ENCODE measurements at places on chromosomes 2 and 18. TPM values are rescaled to one million over a fixed set of nuclear protein-coding genes. Genes with fewer than 3 reads are reported as not detected.

Gene SLC23A3
- not detected for total RNA-seq

Gene UCN
- total RNA-seq, result 15.1 TPM

Gene CACNB4
- 3.5 TPM for total RNA-seq

Gene CHPF
- total RNA-seq, result 54.2 TPM

Gene HOXD9
- total RNA-seq, result 8.7 TPM

DNA sequence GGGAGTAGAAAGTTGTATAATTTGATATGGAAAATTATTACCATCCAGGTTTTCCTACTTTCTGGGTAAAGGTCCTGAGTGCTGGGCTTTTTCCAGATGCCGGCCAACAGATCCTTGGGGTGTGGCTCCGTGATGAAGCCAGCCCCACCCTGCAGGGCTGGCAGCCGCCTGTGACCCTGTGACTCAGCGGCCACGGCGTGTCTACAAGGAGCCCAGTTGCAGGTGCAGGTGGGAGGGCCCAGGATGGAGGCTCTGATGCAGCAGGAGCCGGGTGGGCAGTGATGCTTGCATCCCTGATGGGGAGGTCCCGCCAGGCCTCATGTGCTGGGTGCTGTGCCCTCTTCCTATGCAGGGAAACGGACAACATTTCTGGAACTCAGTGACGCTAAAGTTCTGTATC lies 96.0 kb upstream of the ALKAL2 start:
- no peak for DNase-seq
- no peaks in the 10 kb centered on the region for H3K27me3 ChIP-seq
- H3K27ac ChIP-seq, result no peak overlapping the region
- no peaks in the 10 kb centered on the region for H3K36me3 ChIP-seq
- H3K4me3 ChIP-seq, result no peak overlapping the region

- no peak for DNase-seq
- H3K36me3 ChIP-seq, result no peaks in the 10 kb centered on the region
- H3K4me1 ChIP-seq, result no peaks in the 10 kb centered on the region
- no peaks in the 10 kb centered on the region for H3K27me3 ChIP-seq
- no peak overlapping the region for H3K4me3 ChIP-seq
Observed at GRCh38 chr2:123808243-123808642, 216.8 kb upstream of the CNTNAP5 start.

DNA sequence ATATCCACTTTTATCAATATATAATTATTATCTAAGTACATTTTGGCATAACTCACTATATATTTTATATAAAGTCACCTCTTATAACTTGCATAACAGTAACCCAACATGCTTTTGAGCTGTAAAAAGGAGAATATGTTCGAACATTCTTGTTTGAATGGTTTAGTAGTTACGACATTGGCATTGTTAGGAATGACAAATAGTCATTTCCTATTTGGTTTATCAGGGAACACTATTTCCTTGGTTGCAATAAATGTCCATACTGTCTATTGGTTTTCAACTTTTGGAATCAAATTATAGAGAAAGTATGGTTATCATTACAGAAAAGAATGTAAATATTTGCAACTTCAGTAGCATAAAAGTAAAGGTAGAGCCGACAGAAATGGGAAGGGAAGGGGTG lies 124.1 kb downstream of the PARD3B start:
- H3K36me3 ChIP-seq, result no peaks in the 10 kb centered on the region
- H3K27me3 ChIP-seq, result no peaks in the 10 kb centered on the region
- no peak for DNase-seq
- no peak overlapping the region for H3K27ac ChIP-seq

GRCh38 chr18:45910405-45911023 lies 56.6 kb downstream of the EPG5 start:
- H3K27me3 ChIP-seq, result no peaks in the 10 kb centered on the region
- H3K4me3 ChIP-seq, result no peak overlapping the region
- no peak overlapping the region for H3K27ac ChIP-seq
- no peaks in the 10 kb centered on the region for H3K4me1 ChIP-seq
- peaks cover 16% of the 10 kb centered on the region for H3K36me3 ChIP-seq

DNA sequence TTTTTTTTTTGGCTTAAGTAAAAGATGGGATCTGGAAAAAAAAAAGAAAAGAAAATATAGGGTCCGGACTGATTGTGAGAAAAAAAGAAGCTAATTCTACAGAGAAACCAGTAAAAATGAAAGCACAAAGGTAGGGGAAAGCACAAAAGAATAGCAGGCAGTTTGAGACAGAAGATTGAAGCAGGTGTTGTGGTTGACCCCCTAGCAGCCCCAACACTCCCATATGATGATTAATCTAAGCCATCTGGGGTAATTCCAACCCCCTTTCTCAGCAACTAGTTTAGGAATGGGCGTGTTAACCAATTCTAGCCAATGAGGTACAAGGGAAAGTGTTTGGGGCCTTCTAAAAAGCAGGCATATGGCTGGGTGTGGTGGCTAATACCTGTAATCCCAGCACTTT lies 77.0 kb downstream of the MBD2 start:
- no peak for DNase-seq
- H3K27me3 ChIP-seq, result no peaks in the 10 kb centered on the region
- no peaks in the 10 kb centered on the region for H3K4me1 ChIP-seq
- peak overlapping the region; percentile 83 for H3K27ac ChIP-seq

- DNase-seq, result no peak
- H3K4me3 ChIP-seq, result no peak overlapping the region
- no peaks in the 10 kb centered on the region for H3K27me3 ChIP-seq
- H3K4me1 ChIP-seq, result no peaks in the 10 kb centered on the region
Observed at GRCh38 chr2:59655809-59656208, 897.6 kb downstream of the BCL11A start.

DNA sequence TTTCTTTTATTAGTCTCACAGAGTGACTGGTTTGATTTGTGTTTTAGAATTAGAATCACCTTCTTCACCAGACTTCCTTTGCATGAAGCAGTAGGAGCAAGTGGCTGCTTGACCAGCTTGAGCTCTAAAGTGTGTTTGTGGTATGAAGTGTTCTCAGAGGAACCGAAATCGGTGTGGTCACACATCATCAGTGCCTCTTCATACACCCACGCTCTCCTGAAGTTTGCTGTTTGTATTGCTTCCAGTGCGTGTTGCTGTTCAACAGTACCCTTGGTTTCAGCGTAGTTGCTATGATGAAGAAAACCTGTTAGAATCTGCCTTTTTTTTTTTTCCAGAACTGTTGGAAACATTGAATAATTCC lies 77.9 kb downstream of the LIMS1 start:
- H3K27ac ChIP-seq, result no peak overlapping the region
- no peaks in the 10 kb centered on the region for H3K4me1 ChIP-seq
- no peak for DNase-seq
- no peak overlapping the region for H3K4me3 ChIP-seq
- no peaks in the 10 kb centered on the region for H3K36me3 ChIP-seq

DNA sequence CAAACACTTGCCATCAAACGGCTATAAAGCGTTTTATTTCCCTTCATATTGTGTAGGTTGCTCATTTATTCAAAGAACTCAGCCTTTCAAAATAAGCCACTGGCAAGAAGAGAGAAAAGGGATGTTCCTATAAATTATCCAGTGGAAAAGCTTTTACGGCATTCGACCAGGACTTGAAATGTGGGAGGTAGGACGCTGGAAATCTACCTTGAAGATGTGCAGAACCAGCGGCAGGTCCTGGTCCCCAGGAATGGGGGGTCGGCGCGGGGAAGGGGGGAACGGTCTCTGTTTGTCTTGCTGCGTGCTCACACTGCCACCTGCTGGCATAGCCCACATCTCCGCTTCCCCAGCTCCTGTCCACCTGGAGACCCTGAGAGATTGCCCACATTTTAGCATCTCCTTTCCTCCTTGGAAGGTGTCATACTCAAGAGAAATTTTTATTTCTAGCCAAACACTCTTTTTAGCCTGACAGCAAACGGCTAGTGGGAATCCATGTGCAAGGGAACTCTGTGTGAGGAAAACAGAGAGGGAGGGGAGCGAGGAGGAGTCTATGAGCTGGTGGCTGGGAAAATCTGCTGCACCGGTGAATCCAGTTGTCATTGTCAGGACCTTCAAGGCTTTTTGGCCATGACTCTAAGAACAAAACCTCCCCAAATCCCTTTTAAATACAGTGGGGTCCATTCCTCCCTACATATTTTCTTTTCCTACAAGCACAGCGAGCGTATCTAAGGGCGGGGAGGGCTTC lies 349.0 kb upstream of the PKDCC start:
- H3K27ac ChIP-seq, result no peak overlapping the region
- H3K36me3 ChIP-seq, result no peaks in the 10 kb centered on the region
- no peaks in the 10 kb centered on the region for H3K27me3 ChIP-seq
- no peaks in the 10 kb centered on the region for H3K4me1 ChIP-seq

- no peak overlapping the region for H3K27ac ChIP-seq
- no peaks in the 10 kb centered on the region for H3K27me3 ChIP-seq
- no peak overlapping the region for H3K4me3 ChIP-seq
- no peaks in the 10 kb centered on the region for H3K4me1 ChIP-seq
- H3K36me3 ChIP-seq, result no peaks in the 10 kb centered on the region
Observed at GRCh38 chr2:178882666-178883440, 75.6 kb upstream of the TTN start.

GRCh38 chr2:234339011-234339410 lies 157.9 kb downstream of the ARL4C start:
- H3K36me3 ChIP-seq, result no peaks in the 10 kb centered on the region
- no peak overlapping the region for H3K4me3 ChIP-seq
- no peak for DNase-seq
- no peaks in the 10 kb centered on the region for H3K27me3 ChIP-seq
- no peak overlapping the region for H3K27ac ChIP-seq
- peaks cover 21% of the 10 kb centered on the region for H3K4me1 ChIP-seq

- DNase-seq, result no peak
- H3K27me3 ChIP-seq, result no peaks in the 10 kb centered on the region
- no peak overlapping the region for H3K4me3 ChIP-seq
- peaks cover 4% of the 10 kb centered on the region for H3K36me3 ChIP-seq
- no peak overlapping the region for H3K27ac ChIP-seq
Observed at GRCh38 chr2:216059233-216059834, 22.3 kb downstream of the PECR start.

- no peaks in the 10 kb centered on the region for H3K27me3 ChIP-seq
- DNase-seq, result no peak
- H3K4me3 ChIP-seq, result no peak overlapping the region
- no peaks in the 10 kb centered on the region for H3K36me3 ChIP-seq
Observed at GRCh38 chr2:62320657-62321357, 124.9 kb downstream of the B3GNT2 start.

DNA sequence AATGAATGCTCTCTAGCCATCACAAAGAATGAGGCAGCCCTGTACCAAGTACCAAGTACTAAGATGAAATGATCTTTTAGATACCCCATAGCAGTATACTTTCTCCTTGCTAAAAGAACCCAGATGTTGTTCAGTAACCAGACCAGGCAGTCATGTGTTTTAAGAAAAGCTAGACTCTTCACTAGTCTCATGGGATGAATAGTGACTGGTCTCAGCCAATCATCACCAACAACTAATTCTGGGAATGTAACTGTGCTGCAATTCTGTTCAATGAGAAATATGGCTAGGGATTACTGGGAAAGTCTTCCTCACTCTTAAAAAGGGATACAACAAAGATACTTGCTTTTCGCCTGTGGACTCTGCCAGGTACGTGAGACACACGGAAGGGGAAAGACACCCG lies 29.5 kb downstream of the MBOAT2 start:
- no peak overlapping the region for H3K4me3 ChIP-seq
- no peak for DNase-seq
- no peak overlapping the region for H3K27ac ChIP-seq
- H3K4me1 ChIP-seq, result no peaks in the 10 kb centered on the region
- H3K36me3 ChIP-seq, result no peaks in the 10 kb centered on the region

All from tibial nerve (tissue), 4 donors.